ENCODE measurements at places on chromosomes 4 and X. TPM values are rescaled to one million over a fixed set of nuclear protein-coding genes. Genes with fewer than 3 reads are reported as not detected.

Gene GABRQ
- 0.06 TPM for total RNA-seq

DNA sequence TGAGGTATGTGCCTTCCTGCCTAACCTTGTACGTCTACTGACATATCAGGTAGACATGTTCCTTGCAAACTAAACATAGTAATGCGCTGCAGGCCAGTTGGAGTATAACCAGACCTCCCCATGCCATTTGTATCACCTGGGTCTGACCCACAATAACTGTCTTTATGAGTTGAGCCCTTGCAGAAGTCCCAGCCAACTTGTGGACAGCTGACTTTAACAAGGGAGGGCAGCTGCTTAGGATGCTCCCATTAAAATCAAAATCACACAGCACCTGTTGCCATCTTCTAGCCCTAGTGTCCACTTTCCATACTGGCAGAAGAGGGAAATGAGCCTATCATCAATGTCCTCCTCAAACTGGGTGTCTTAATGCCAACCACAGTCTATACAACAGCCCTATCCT lies 41.6 kb downstream of the KANTR start:
- no peak overlapping the region for H3K4me3 ChIP-seq
- H3K4me1 ChIP-seq, result no peaks in the 10 kb centered on the region
- H3K36me3 ChIP-seq, result no peaks in the 10 kb centered on the region
- no peaks in the 10 kb centered on the region for H3K27me3 ChIP-seq

DNA sequence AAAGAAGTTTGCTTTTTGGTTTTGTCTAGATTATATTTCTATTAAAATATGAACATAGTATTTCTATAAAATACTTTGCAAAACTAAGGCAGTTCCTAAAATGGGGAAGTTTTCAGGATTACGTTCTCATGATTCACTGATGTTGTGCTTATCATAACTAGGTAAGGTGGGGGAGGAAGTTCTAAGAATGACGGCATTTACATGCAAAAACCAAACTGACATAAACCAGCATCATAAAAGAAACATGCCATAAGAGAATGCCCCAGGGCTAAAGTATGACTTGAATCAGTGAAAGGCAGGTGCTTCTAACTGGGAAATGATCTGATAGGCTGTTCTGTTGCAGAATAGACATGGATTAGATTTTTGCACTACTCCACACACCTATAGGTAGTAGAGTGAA lies 204.7 kb upstream of the JADE1 start:
- H3K36me3 ChIP-seq, result no peaks in the 10 kb centered on the region
- no peak overlapping the region for H3K4me3 ChIP-seq
- no peaks in the 10 kb centered on the region for H3K4me1 ChIP-seq
- DNase-seq, result no peak
- no peaks in the 10 kb centered on the region for H3K27me3 ChIP-seq
- no peak overlapping the region for H3K27ac ChIP-seq

DNA sequence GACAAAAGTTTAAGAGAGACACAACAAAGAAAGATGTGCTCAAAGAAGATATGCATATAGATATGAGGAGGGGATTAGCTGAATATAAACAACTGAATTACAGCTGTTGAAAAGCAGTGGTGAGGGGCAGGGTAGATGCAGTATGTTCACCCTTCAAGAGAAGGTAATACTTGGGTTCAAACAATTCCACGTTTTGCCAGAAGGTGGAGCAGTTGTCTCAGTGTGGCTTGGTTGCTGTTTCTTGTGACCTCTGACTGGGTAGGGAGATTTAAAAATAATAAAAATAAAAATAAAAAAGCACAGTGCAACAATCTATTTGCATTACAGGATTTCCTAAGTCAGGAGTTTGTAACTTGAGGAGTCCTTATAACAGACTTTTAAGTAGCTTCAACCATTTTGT lies 23.3 kb downstream of the PHOX2B start:
- no peaks in the 10 kb centered on the region for H3K27me3 ChIP-seq
- H3K4me3 ChIP-seq, result no peak overlapping the region
- no peak overlapping the region for H3K27ac ChIP-seq
- no peaks in the 10 kb centered on the region for H3K36me3 ChIP-seq
- no peaks in the 10 kb centered on the region for H3K4me1 ChIP-seq
- no peak for DNase-seq

- peaks cover 17% of the 10 kb centered on the region for H3K4me1 ChIP-seq
- no peaks in the 10 kb centered on the region for H3K27me3 ChIP-seq
- DNase-seq, result no peak
- H3K36me3 ChIP-seq, result no peaks in the 10 kb centered on the region
- H3K4me3 ChIP-seq, result peak overlapping the region; percentile 48
Observed at GRCh38 chr4:158176108-158176507, 3.3 kb upstream of the GASK1B start.

All from aorta (tissue), 5 donors.